Vagina (tissue), 2 donors: ENCODE measurements at places on chromosomes 12 and 14.
A peak's percentile ranks its signal among the peaks of the same experiment; 100 is the strongest.

GRCh38 chr14:72715215-72715849, 178.6 kb downstream of the DPF3 start:
- no peak for DNase-seq

DNA sequence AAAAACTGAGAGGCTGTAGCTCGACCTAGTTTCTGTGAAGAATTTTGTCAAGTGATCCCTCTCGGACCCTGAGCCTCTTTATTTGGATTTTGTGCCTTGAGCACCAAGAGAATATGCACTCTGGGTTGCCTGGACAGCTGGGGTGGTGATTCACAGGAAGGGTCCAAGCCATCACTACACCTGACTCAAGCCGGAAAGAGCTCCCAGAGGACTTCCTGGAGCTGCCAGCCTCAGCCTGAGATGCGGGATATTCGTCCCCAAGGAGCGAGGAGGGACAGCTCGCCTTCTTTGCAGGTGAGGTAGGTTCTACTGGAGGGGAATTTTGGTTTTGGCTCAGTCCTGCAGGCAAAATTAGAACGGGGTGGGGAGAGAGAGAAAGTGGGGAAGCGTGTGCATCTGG, 94.3 kb downstream of the GALNT8 start:
- DNase-seq: no peak

GRCh38 chr12:100484183-100484886, 10.7 kb downstream of the NR1H4 start:
- DNase-seq: no peak

- no peak for DNase-seq
These were observed 168.0 kb downstream of the PHLDA1 start for GRCh38 chr12:75863533-75863932.

- no peak for DNase-seq
These were observed 53.9 kb downstream of the DNAH10 start for GRCh38 chr12:123815968-123816367.

- DNase-seq: no peak
These were observed 201.3 kb upstream of the FOXN3 start for GRCh38 chr14:89618330-89618708.

- no peak for DNase-seq
These were observed at the start of gene RNF212B for GRCh38 chr14:23237772-23238594. Gene RNF212B (plus strand): TSS chr14:23237936. CDS start chr14:23240346, 2,410 bp downstream.

GRCh38 chr12:22689876-22690275, 64.9 kb downstream of the ETNK1 start:
- DNase-seq: no peak

- DNase-seq: no peak
These were observed 526 bp upstream of the MRPL42 start for GRCh38 chr12:93466625-93467350.

DNA sequence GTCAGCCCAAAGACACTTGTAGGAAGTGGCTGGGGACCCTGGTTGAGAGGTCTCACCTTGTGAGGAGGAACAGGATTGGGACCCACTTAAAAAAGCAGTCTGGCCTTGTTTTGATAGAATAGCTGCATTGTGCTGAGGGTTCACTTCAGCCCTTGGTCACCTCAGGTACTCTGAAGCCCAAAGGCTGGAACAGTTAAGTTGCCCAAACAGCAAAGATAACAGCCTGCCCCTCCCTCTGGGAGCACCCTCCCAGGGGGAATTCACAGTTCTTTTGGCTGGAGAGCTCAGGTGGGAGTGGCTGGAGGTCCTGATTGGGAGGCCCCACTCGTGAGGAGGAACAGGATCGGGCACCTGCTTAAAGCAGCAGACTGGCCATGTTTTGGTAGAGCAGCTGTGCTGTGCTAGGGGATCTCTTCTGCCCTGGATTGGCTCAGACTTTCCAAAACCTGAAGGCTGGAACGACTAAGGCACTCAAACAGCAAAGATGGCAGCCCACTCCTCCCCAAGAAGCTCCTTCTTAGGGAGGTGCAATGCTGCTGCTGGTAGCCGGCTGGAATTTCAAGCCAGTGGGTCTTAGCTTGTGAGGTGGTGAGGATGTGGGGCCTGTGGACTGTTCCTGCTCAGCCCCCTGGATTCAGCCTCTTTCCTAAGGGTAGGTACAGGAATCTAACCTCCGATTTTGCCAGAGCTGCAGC, 143.8 kb upstream of the SLC38A2 start:
- no peak for DNase-seq

- DNase-seq: no peak
These were observed 75.4 kb downstream of the GRIP1 start for GRCh38 chr12:66603461-66603860.

DNA sequence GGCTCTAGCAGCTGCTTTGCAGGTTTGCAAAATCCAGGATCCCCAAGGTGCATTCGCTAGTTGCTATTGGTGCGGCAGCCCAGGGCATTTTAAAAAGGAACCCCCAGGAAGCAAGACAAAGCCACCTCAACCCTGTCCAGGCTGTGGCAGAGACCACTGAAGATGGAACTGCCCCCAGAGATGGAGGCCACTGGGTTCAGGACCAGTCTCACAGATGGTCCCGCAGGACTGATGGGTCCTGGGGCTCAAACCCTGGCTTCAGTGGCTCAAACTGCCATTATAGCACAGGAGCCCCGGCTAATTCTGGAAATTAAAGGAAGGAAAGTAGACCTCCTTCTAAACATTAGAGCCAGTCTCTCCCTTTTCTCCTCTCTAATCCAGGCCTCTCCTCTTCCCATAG, 79.8 kb upstream of the TSPAN11 start:
- DNase-seq: peak; percentile 49

DNA sequence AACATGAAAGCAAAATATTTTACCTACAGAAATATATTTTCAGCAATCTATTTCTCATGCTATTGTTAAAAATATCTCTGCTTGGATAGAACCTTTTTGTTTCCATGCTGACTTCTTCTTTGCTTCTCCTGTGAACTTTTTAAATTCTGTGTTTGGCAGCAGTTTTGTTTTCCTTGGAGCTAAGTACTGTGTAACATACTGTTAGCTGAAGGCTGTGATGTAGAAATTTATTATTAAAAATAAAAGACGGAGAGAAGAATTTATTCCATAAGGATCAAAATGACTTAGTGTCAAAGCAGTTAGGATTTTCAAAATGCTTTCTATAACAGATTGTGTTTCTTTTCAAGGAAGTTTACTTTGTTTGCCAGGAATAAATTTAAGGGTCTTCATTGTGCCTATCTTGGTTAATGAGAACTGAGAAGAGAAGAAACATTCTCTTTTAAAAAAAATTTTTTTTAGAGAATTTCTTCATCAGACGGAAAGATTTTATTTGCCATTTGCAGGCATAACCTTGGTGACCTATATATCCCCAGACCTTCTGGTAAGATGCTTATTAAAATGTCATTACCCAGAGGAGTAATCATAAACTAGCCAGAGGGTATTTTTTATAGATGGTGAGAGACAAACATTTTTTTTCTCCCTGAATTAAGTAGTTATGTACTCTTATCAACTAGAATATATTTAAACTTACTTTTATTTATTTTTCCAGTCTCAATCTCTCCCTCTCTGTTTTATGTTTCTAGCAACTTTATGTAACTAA, 147.1 kb upstream of the SLCO1C1 start:
- DNase-seq: no peak

DNA sequence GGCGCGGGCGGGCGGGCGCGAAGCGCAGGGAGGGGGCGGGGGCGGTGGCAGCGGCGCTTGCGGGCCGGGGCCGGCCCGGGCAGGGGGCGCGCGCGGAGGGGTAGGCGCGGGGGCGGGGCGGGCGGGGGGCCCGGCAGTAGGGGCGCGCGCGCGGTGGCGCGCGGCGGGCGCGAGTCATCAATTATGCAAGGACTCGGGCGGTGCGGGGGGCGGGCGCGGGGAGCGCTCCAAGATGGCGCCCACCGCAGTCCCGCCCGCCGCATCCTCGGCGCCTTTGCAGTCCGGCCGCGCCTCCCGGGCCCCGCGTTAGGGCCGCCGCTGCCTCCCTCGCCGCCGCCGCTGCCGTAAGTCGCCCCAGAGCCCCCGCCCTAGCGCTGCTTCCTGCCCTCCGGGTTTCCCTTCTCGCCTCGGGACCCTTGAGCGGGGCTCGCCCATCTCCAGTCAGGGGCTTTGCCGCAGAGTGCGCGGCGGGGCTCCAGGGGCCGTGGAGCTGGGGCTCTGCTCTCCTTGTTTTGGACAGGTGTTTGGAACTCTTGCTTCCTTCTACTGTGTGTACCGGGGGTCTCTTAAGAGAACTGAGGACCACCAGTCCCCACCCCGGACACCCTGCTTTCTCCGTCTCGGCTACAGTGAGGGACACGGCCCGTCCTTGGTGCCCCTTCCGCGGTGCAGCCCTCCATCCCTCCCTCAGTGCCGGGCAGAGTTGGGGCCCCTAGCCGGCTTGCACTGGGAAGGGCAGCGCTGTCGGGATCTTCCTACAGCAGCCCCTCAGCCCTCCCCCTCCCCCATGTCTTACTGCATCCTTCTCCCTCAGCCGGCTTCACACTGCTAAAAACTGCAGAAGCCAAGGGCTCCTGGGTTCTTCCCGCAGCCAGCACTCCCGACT, at the start of gene SCN8A:
TSS of gene SCN8A (plus strand) at position 218 of the 886 bp plus-strand sequence. CDS start 71,585 bp downstream, outside the sequence.
- DNase-seq: no peak

DNA sequence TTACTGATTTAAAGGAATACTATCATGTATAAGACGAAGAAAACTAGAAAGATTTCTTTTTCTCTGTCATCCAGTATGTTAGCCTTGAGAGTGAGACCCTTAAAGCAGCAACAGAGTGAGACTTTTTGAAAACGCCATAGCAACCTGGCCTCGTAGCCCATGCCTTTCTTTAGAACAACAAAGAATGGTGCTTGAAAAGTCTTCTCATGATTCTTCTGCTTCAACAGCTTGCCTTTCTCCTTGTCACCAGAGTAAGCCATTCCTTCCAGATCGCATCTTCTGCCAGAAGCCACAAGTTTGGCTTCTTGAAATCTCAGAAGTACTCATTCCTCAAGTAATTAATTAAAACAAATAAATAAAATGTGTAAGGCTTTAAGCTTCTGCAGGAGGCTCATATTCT, 109.3 kb downstream of the PDE3A start:
- no peak for DNase-seq

- no peak for DNase-seq
These were observed 504.5 kb downstream of the PCNX1 start for GRCh38 chr14:71411738-71412137.

- DNase-seq: no peak
These were observed 363 bp upstream of the LMO3 start for GRCh38 chr12:16606201-16606849.
